Stimulated activated CD4-positive, alpha-beta T cell treated with anti-CD3 and anti-CD28 coated beads, TNF-alpha, amount 100 ng/mL, for 1 hour (primary cell): ENCODE measurements at places on chromosomes 16 and 17.

- DNase-seq = no peak
Observed at GRCh38 chr17:75619506-75620431, 13.5 kb upstream of the SMIM5 start.

- no peak for DNase-seq
Observed at GRCh38 chr17:83078378-83079351, 744 bp upstream of the METRNL start.

- DNase-seq = no peak
Observed at GRCh38 chr16:85612191-85612800, 826 bp upstream of the GSE1 start.

DNA sequence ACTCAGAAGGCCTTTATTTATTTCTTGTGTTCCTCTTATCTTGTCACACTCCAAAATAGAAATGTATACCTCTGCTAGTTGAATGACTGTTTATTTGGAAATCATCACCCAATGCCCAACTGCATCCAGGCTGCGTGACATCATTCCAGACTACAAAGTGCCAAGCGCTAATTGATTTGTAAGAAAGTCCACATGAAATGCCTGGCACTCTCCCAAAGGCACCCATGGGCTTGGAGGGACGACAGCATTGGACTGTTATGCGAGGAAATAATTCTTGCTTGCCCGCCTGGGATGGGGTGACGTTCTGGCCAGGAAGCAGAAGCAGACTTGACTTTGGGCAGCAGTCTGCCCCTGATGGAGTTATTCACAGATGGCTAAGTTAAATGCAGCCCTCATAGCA is 165.9 kb downstream of the CDH13 start:
- no peak for DNase-seq

- DNase-seq = no peak
Observed at GRCh38 chr16:12708266-12708665, 95.4 kb downstream of the CPPED1 start.

- DNase-seq = no peak
Observed at GRCh38 chr17:56752263-56752836, 81.4 kb downstream of the C17orf67 start.

GRCh38 chr17:66578781-66579489 is 256.0 kb upstream of the CACNG5 start:
- DNase-seq = no peak

- no peak for DNase-seq
Observed at GRCh38 chr16:52872731-52873130, 180.0 kb downstream of the CHD9NB start.

DNA sequence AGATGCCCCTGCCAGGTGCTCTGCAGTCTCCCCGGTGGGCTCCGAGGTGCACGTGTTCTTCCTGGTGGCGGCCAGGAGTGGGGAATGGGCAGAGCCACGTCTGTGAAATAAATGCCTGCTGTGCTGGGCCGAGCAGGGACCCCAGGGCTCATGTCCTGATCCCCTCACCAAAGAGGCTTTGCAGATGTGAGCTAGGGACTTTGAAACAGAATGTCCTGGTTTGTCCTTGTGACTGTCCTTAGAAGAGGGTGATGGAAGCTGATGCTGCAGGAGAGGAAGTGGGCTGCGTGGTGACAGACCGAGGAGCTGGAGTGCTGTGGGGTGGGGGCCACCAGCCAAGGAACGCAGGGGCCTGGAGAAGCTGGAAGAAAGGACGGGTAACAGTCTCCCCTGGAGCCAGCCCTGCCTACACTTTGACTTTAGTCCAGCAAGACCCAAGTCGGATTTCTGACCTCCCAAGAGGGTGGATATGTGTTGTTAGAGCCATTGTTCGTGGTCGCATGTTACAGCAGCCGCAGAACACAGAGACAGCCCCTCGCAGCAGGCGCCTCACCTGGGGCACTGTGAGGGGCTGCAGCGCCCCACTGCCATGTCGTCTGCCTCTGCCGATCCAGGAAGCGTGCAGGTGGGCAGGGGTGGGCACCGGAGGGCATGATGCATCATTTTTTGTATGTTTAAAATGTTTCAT is 217.9 kb upstream of the CIBAR2 start:
- DNase-seq = no peak

DNA sequence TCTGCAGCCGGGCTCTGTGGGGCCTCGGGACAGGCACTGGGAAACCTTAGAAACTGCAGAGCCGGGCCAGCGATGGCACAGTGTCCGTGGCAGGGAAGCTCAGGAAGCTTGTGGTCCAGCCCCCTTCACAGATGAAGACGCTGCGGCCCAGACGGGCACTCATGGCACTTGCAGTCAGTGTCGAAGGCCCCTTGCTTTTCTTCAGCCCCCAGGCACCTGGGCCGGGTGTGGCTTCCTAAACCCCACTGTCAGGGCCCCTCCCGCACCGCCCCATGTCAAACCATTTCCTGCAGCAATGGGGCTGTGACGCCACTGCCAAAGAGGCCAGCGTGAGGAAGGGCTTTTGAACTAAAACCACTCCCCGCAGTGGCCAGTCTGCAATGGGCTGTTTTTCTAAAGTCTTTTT is 164.0 kb downstream of the LAT start:
- DNase-seq = peak; percentile 52

GRCh38 chr17:79907850-79908249 is 68.6 kb upstream of the CBX4 start:
- no peak for DNase-seq

DNA sequence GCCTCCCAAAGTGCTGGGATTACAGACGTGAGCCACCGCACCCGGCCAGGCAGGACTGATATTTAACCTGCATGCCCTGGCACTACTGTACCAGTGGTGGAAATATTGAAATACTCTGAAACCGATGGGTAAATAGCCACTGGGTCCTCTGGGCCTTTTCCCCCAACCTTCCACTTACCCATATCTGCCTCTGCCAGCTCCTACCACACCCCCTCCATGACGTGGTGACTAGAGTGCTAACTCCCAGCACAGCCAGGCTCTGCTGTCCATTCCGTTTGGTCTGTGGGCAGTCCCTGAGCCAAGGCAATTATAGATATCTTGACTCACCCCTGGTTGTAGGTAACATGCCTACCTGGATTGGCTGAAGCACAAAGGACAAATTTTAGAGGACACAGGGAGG is 187.8 kb downstream of the PRKCB start:
- no peak for DNase-seq

- DNase-seq = no peak
Observed at GRCh38 chr16:54375071-54375470, 88.5 kb upstream of the IRX3 start.

- no peak for DNase-seq
Observed at GRCh38 chr17:61440697-61441096, 11.5 kb upstream of the TBX4 start.

DNA sequence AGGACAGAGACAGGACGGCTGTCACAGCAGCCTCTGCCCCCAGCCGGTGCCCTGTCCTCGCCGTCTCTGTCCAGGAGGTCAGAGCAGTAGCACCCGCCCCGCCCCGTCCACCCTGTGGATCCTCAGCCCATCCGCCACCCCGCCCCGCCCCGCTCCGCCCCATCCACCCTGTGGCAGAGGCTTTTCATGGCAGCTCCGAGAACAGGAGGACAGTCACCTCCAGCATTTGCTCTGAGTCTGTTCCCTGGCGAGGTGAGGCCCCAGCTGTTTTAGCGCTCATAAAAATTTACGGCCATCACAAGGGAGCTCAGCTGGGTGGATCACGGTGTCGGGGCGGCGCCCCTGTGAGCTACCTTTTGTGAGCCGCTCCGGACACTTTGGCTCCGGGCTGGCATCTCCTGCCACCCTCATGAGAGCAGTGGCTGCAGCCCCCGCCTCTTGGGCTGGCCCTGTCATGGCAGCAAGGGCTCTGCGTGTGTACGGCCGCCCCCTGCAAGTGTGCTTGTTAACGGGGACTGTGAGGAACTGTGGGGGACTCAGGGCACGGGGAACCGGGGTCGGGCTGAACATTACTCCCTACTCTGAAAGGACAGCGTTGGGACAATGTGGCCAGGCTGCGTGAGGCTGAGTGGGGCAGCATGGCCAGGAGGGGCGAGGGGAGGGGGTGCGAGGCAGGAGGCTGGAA is 32.3 kb upstream of the GNG13 start:
- DNase-seq = no peak

DNA sequence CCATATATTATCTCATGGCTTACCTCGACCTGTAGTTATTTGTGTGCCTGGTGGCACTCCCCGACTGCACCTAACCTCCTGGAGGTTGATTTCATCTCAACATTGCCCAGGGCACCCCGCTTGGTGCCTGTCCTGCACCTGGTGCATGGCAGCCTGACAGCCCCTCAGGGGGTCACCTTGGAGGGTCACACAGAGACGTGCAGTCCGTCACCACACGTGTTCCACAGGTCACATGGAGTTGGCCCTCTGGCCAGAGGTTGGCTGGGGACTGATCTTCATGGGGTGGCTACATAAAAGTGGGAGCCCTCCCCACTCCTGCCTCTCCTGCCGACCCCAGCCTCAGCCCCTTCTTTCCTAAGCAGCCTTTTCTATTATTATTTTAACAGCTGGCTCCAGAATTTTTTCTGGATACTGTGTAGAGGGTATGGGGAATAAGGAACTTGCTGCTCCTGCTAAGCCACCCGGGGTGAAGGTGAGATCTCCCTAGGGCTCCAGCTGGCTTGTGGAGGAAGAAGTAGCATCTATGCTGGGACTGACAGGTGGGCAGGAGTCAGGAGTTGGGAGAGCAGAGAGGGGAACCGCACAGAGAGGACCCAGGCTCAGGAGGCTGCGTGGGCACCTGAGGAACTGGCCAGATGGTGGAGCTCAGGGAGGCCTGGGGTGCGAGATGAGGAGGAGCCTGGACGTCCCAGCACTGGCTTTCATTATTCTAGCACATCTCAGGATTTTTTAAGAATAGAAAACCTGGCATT is 12.5 kb upstream of the NKD1 start:
- DNase-seq = no peak

- no peak for DNase-seq
Observed at GRCh38 chr17:12727076-12727760, 61.5 kb downstream of the MYOCD start.

DNA sequence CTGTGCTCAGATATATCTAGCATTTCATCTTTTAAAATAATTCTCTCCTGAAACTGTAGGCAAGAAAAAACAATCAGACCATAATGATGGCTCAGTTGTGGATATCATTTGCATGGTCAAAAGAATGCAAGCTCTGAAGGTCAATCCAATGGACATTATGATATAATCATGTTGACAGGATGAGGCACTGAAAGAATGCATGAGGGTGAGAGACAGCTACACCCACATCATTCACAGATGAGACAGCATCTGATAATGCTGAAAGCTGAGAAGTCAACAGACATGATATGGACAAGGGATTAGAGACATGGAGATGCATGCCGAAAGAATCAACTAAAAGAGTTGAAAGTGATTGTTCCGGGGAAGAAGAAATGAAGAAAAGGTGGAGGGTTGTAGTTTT is 346.4 kb upstream of the CDH5 start:
- DNase-seq = no peak

- DNase-seq = no peak
Observed at GRCh38 chr17:77565166-77565565, 393.3 kb upstream of the TNRC6C start.

DNA sequence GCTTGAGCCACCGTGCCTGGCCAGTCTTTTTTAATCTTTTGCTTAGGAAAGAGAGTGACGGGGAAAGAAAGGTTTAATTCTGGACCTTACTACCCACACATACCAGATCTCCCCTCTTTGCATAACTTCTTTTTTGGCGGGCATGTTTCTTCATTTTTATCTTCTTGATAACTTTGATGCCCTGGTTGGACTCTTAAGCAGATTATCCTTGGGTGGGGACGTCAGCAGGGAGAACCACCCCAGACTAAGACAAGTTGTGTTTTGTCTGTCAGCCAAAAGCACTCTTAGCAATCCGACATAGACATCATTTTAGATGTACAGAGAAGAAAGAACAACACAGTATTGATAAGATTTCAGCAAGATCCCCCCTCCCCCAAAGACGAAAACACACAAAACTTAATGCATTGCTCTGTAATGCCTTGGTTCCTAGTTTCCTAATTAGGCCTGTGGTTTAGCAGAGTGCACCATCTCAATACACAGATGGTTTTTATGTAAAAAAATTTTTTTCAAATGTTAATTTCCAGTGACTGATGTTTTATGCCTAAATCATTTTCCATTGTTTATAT is 99.9 kb downstream of the MSI2 start:
- no peak for DNase-seq
